ENCODE measurements at places on chromosomes 5 and 9.
A peak's percentile ranks its signal among the peaks of the same experiment; 100 is the strongest.

DNA sequence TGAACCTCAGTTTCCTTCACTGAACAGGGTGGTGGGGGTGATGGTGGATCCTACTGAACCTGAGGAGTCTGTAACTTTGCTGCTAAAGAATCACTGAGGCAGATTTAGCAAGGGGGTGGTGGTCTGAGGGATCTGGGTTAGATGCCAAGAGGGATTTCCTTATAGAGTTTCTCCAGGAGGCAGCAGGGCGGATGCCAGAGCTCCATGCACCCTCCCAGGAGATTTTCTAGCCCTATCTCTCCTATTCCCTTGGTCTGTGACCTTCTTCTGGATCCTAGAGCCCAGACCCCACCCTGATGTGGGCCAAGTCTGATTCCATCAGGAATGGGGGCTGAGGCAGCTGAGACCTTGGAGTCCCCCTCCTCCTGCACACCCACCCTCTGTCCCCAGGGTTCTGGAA, 6.0 kb downstream of the PTGS1 start:
- DNase-seq, result no peak

DNA sequence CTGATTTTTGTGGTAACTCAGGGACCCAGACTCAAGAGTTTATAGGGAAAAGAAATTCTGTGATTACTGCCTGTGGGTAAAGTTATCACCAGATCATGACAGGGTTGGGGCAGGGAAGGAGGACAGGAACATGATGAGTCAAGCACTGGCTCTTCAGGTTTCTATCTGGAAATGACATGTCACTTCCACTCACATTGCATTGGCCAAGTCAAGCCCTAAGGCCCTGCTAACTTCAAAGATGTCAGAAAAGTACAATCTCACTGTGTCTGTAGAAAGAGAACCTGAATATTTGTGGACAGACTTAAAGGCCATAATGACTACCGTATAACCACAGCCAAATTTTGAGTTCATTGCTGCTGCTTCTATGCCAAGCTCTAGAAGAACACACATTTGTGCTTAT, 187.7 kb downstream of the TLE4 start:
- no peak for DNase-seq

GRCh38 chr9:4038182-4038723, 261.6 kb downstream of the GLIS3 start:
- no peak for DNase-seq

- DNase-seq, result peak; percentile 11
Observed at GRCh38 chr9:92406477-92406876, 2.1 kb upstream of the OGN start.

DNA sequence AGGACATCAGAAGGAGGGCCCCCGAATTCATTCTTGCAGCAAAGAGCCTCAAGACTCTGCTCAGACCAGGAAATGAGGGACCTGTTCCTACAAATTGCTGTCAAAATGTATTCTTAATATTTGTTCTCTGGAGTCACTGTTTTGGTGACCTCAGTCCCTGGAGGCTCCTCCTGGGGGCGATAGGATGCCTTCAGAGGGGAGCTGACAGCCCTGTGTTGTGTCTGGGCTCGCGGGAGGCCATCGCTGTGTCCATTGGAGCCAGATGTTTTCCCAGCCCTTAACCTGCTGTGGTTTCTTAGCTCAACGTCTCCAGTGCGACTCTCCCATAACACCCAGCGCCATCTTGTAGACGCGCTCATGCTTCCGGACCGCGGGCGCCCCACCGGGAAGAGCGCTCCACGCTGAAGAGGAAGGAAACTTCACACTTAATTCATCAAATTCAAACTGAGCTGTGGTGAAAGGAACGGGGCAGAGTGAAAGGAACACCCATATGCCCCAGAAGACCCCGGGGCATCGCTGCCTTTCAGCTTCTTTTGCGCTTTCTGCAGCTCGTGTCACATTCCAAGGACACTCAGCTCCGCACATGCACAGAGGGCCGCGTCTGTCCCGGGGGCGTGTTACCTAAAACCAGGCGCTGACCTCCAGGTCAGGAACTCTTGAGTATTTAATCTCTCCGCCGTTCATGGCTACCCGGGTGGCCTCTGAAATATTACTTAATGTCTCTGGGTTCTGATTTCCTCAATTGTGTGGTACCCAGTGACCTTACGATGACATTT, 112.3 kb upstream of the GDNF start:
- DNase-seq, result no peak

GRCh38 chr5:54234304-54234933, 76.0 kb downstream of the ARL15 start:
- DNase-seq, result no peak

- no peak for DNase-seq
Observed at GRCh38 chr9:111924281-111924680, 27.7 kb downstream of the UGCG start.

- no peak for DNase-seq
Observed at GRCh38 chr9:137412431-137412830, 10.5 kb downstream of the EXD3 start.
